Naive thymus-derived CD8-positive, alpha-beta T cell (primary cell): ENCODE measurements at places on chromosomes 11 and 22. TPM values are rescaled to one million over a fixed set of nuclear protein-coding genes. Genes with fewer than 3 reads are reported as not detected.

DNA sequence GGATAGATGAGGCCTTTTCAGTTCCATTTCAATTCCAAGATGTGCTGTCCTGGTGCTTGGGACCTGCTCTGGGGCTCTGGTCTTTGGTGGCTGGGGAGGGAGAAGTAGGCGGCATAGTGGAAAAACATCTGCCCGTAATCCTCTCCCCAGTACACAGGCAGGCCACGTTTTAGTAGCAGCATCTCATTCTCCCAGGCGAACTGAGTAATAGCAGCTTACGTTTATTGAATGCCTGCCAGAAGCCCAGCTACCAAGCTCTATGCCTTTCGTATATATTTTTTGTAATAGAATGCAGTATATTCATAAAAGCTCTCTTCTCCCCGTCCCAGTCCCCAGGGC, 11.4 kb downstream of the ACO2 start:
- no peak for DNase-seq

GRCh38 chr11:95364324-95365295, 133.6 kb upstream of the SESN3 start:
- DNase-seq, result no peak

DNA sequence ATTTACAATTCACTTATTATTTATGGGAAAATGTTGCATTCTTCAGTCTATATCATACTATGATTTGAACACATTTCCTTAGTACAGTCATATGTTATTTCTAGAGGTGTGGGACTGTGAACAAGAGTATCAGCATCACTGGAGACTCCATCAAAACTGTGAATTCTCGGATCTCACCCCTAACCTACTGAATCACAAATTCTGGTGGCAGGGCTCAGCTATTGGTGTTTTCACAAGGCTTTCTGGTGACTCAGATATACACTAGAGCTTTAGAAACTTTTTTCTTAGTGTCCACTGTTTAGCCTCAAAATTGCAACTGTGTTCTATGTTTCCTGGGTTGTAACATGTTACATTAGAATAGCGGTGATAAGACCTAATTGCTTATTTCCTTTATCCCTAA, 352.9 kb upstream of the DDI1 start:
- DNase-seq, result no peak

- no peak for DNase-seq
These were observed 43.3 kb downstream of the PDGFD start for GRCh38 chr11:104120493-104121137.

DNA sequence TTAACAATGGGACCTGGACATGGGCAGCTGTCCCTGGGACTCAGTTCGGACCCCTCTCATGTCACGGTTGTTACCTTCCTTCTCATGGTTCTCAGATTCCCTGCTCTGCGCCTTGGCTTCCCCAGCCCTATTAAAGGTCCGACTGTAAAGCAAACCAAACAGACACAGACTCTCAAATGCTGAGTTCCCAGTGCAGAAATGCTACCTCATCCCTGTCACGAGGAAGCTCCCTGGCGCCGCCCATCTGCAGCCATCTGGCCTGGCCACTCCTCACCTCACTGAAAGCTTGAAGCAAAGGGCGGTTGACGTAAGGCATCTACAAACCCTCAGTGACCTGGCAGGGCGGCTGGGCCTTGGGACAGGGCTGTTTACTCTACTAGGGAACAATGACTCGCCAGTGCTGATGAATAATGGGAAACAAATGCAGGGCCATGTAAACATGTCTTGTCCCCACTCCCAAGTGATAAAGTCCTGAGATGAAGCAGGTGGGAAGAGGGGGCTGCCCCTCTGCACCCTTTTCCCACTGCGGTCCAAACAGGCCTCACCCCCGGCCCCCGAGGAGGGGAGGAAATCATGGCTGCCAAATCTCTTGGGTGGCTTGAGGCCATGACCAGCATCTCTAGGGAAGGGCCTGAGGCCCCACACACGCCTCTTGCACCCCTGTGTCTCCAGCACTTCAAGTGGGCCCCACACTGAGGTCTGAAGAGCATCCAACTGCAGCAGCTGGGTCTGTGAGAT, 49.3 kb downstream of the SCUBE1 start:
- DNase-seq, result no peak

- DNase-seq, result no peak
These were observed 677.7 kb downstream of the BRD1 start for GRCh38 chr22:49149721-49150608.

DNA sequence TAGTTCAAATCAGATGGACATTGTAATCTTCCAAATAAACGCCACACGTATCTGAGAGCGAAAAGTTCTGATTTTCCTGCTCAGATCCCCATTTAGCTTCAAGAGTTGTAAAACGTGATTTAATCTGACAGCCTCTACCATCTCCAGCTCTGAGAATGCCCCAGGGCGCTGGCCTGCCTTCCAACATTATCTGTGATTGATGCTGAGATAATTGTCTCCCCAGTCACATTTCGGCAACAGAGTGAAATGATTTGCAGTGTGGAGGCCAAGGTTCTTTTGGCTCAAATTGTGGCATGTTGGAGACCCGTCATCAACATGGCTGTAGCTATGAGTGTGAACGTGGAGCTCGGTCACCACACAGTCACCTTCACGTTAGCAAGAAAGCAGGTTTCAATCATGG, 283.4 kb downstream of the BRD1 start:
- no peak for DNase-seq

- DNase-seq, result no peak
These were observed 854.0 kb downstream of the BRD1 start for GRCh38 chr22:48973694-48974041.

The KCTD14 gene
- polyA plus RNA-seq, result not detected

The OR51B5 gene
- not detected for polyA plus RNA-seq
